RPMI7951 (cell line): ENCODE measurements at places on chromosomes 2 and 18.

DNA sequence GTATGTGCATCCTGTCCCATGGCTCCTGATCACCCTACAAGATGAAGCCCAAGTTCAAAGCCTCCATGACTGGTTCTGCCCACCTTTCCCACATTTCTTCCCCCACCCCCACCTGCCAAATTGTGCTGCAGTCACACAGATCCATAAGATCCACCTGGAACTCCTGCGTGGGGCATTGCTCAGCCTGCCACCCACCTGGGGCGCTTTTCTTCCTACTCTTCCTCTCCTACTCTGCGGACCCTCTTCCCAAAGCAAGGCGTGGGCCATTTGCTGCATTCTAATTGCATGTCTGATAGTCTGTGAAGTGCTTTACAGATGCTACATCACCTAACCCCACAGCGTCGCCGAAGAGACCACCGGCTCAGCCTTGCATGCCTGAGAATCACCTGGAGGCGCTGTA, 402.4 kb upstream of the ID2 start:
- DNase-seq = no peak

DNA sequence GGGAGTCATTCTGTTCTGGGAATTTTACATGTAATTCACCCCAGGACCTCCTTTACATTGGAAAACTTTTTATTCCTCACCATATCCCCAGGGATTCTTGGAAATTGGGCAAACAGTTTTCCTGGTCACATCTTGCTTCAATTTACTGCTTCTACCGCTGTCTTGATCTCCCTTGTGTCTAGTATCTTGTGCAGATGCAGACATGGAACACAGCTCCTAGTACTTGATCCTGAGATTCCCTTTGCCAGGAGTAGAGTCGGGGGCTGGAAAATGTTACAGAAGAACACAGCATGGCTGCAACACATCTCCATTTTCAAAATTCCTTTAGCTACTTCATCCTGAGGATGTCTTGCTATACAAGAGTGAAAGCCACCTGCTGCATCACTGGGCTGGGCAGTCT, 472.8 kb downstream of the PLCL1 start:
- no peak for DNase-seq

DNA sequence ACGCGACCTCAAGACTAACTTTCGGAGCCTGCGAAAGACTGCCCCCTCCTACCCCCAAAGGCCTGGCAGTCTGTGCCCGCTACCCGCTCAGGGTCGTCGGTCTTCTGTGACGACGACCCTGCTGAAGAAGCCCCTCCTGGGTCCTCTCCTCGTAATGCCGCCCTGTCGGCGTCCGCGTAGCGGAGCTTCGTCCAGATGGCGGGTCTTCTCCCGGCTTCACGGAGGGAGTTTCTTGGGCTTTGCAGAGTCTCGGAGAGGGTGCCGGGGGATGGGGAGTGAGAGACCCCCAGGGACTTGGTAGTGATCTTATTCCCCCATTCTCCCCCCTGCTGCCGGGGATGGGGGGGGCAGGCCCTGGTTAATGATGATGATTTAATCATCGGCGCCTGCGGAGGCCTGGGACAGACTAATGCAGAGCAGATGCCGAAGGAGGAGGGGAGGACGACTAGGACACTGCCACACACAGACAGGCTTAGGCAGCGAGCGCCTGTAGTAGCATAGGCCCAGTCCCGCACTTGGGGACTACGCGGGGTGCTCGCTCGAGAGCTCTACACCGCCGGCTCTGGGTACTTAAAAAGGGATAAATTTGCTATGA, 528 bp upstream of the PCGF1 start:
- DNase-seq = peak; percentile 80

GRCh38 chr2:160726046-160726445, 232.4 kb upstream of the RBMS1 start:
- no peak for DNase-seq

GRCh38 chr2:42495234-42495581, 1.4 kb upstream of the KCNG3 start:
- DNase-seq = no peak

GRCh38 chr2:145033438-145033837, 513.5 kb upstream of the ZEB2 start:
- no peak for DNase-seq

- DNase-seq = peak; percentile 81
Observed at GRCh38 chr2:65349863-65350262, 82.5 kb downstream of the SPRED2 start.

DNA sequence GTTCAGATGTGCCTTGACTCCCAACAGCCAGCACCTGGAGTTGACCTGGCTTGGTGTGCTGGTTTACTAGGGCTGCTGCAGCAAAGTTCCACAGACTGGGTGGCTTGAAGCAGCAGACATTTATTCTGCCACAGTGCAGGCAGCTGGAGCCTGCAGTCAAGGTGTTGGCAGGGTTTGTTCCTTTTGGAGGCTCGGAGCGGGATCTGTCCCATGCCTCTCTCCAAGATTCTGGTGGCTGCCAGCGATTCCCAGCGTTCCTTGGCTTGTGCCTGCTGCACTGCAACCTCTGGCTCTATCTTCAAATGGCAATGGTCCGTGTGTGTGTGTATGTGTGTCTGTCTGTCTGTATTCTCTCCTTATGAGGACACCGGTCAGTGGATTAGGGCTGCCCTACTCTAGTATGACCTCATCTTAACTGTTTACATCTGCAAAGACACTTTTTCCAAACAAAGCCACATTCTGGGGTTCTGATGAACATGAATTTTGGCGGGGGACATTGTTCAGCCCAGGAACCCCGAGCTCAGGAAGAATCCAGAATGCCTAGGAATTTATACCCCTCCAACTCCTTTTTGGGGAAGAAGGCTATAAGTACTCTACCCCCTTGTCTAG, 44.7 kb upstream of the TMEM131 start:
- no peak for DNase-seq

DNA sequence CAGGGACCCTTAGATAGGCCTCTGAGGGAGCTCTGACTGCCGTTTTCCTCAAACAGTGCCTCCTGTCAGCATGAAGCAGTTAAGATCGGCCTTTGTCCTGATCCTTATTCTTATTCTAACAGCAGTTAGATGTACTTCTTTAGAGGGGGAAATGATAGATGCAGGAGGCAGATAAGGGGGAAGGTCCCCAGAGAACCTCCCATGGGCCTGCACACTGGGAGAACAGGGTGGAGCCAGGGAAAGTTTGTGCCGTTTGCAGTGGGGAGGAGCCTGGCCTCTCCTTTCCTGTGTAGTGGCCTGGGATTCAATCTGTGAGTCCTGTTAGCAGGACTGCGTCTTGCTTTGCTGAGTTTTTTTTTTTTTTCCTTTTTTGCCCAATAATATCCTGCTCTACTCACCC, 7.9 kb upstream of the INPP4A start:
- no peak for DNase-seq

- peak; percentile 62 for DNase-seq
Observed at GRCh38 chr2:181077128-181077709, 96.8 kb downstream of the UBE2E3 start.

DNA sequence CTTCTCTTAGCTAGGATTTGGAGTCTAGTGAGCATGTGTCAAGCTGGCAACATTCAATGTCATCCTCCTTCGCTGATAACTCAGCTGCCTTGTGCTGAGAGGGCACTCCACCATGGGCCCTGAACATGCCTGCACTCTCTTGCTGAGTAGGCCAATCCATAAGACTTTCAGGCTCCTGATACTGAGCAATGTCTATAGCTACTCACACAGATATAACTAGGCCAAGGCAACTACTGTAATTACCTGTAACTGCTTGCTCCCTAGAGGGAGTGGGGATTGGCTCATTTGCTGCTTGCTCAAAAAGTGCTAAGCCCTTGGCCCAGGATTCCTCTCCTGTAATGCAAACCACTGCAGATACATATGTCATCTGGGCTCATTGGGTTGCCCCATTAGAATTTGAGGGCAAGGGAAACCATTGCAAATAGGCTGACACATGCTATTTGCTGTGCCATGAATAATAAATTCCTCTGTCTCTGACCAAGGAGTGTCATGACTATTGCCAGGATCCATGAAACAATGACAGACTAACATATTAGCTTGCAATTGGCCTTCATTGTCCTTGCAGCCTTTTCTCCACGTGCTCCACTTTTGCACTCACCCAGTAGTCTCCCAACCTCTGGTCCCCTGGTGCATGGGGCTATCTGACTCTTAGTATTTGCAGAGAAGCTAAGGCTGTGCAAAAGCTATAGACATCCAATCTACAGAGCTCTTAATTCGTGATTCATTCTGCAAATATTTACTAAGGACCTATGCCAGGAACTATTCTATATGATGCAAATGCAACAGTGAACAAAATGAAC, 36.9 kb upstream of the BMPR2 start:
- peak; percentile 14 for DNase-seq

- DNase-seq = no peak
Observed at GRCh38 chr2:218223046-218223445, 6.1 kb downstream of the ARPC2 start.

- no peak for DNase-seq
Observed at GRCh38 chr2:83579507-83579906, 879.6 kb downstream of the SUCLG1 start.

- DNase-seq = no peak
Observed at GRCh38 chr2:172087780-172088244, 2.5 kb downstream of the DLX1 start.

DNA sequence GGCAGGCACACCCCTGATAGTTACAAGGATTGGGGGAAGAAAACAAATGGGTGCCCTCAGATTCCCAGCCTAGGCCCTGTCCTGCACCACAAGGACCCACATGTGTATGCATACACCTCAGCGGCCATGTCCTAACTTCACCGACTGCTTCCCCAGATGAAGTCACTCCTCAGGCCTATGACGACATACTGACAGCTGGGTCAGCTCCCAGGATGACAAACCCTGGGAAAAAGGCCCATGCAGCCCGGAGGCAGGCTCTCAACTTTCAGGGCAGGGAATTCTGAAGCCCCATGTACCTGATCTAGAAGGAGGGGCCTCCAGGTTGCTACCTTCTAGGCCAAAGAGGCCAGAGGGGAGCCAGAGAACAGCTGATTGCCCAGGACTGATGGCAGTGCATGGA, 11.0 kb upstream of the PLEKHM3 start:
- DNase-seq = peak; percentile 15

DNA sequence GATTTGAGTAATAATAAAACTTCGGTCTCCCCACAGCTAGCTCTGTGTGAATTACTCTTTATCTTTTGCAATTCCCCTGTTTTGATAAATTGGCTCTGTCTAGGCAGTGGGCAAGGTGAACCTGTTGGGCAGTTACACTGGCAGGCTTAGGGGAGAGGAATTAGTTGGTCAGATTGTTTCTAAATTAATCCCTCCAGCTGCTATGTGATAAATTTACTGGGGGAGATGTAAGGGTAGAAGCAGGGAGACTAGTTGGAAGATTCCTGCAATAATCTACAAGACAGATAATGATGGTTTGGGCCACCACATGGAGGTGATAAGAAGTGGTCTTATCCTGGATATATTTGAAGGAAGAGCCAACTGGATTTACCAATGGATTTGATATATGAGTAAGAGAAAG, 118.5 kb upstream of the TACR1 start:
- no peak for DNase-seq

- no peak for DNase-seq
Observed at GRCh38 chr2:239566995-239567568, 166.3 kb upstream of the HDAC4 start.

DNA sequence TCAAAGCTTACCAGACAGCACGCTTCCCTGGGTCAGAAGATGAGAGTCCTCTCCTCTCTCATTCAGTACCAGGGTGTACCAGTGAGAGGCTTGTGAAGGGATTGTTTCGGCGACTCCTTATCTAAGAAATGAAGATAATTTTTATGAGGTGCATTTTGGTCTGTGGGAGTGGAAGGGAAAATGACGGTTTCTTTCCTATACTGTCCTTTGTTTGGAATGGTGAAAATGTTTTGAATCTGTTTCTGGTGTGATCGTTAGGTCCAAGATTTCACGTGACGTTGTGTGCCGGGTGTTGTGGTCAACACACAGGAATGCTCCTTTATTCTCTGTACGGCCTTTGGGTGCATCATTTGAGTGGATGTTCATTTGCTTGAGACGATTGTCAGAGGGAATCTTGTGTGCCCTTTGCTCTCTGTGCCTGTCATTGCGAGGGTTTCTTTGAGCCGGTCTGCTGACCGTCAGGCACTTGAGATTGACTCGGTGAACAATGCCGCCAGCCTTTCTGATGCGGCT, 183.5 kb downstream of the AGAP1 start:
- no peak for DNase-seq

- peak; percentile 75 for DNase-seq
Observed at GRCh38 chr2:1055014-1055595, 104.5 kb downstream of the SNTG2 start.

- DNase-seq = no peak
Observed at GRCh38 chr2:159186462-159186861, 100.0 kb downstream of the WDSUB1 start.

GRCh38 chr2:174716785-174717184, 47.5 kb downstream of the CHRNA1 start:
- no peak for DNase-seq
